Mesothelial cell of epicardium (in vitro differentiated cells): ENCODE measurements at places on chromosomes 7 and 10. TPM values are rescaled to one million over a fixed set of nuclear protein-coding genes. Genes with fewer than 3 reads are reported as not detected.

DNA sequence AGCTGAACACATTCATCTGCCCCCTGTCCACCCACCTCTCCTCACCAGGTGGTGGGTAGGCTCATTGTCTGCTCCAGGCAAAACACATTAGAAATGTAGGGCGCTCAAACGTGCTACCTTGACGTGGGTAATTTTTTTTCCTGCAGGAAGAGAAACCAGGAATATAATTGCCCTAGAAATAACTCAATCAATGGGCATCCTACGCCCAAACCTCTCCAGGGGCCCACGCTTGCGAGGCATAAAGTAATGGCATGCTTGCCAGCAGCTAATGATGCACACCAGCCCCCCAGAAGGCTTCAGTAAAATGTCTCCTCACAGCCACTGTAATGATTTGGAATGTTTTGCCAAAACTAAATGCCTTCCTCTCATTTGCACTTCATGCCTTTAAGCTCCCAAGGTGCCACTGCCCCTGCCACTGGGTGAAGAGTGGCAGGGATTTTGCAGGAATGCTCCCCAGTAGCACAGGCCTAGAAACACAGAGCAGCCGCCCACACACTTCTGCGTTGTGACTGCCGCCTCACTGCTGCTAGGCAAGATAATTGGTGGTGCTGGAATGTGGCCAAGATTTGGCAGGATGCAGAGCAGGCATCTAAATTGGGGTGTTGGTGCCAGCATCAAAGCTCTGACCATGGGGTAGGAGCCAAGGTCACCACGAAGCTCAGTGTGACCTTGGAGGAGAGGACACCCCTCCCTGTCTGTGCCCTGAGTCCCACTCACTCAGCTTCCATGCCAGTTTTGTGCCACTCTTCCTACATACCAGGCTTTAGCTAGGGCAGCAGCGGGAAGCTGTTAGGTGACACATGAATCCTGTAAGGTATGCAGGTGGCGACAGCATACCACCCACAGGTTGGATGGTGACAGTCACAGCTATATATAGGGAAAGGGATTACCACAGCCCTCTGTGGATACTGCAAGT lies 48.7 kb upstream of the PPP1R3C start:
- DNase-seq = no peak

GRCh38 chr7:87220026-87220733 lies 648 bp upstream of the TMEM243 start:
- DNase-seq = peak; percentile 76

DNA sequence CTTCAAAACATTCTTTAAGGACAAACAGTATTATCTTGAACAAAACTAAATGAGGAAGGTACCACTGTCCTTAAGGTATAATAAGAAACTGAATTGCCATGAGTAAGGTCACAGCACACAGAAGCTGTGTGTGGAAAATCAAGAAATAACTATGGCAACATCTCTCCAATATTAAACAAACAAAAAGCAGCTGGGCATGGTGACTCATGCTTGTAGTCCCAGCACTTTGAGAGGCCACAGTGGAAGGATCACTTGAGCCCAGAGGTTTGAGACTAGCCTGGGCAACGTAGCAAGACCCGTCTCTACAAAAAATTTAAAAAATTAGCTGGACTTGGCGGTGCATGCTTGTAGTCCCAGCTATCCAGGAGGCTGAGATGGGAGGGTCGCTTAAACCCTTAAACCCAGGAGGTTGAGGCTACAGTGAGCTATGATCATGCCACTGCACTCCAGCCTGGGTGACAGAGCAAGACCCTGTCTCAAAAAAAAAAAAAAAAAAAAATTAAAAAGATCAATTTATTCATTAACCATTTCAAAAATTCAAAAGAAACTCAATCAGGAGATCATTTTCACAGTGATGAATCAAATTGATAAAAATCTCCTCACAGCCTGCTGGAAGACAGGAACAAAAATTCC lies 195.4 kb downstream of the SKIDA1 start:
- no peak for DNase-seq

DNA sequence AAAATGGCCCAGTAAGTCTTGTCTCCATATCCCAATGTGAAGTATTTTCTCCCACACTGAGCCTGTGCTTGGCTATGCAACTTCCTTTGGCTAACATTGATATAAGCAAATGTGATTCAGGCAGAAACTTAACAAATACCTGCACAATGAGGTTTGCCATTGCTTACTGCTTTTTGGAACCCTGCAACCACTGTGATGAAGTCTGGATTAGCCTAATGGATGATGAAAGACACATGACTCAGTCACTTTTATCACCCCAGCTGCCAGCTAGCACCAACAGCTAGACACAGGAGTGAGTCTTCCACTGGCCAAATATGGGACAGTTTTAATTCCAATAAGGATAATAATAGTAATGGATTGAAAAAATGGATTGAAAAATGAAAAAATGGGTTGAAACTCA lies 854.5 kb downstream of the GRM8 start:
- DNase-seq = no peak

DNA sequence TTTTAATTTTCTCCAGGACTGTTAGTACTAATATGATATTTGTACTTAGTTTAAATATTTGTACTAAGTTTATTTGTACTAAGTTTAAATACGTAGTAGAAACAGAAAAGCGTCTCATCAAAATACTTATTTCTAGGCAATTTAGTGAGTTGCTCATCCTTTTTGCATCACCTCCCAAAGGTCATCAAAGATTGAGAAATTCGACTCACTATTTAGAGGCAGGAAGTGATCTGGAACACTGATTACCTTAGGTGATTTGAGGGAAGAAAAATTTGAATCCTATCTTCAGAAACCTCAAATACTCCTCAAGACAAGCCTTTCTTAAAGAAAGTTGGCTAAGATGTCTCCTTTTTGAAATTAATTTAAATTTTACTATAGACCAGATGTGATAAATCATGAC lies 14.5 kb downstream of the WNT16 start:
- no peak for DNase-seq

DNA sequence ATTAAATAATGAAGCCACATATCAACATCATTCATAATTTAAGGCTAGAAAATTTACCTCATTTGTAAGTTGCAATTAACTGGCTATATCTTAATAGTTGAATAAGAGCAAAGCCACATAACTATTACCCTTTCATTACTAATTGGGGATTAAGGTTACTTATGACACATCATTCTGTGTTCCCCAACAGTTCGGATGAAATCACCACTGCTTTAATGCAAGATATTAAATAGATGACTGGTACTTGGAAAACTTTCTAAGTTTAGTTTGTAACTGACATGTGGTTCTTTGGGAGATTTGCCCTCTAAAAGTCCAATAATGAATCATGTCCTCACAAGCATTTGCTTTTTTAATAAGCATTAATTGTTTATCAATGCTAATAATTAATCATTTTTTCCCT lies 109.1 kb downstream of the MTERF1 start:
- no peak for DNase-seq

DNA sequence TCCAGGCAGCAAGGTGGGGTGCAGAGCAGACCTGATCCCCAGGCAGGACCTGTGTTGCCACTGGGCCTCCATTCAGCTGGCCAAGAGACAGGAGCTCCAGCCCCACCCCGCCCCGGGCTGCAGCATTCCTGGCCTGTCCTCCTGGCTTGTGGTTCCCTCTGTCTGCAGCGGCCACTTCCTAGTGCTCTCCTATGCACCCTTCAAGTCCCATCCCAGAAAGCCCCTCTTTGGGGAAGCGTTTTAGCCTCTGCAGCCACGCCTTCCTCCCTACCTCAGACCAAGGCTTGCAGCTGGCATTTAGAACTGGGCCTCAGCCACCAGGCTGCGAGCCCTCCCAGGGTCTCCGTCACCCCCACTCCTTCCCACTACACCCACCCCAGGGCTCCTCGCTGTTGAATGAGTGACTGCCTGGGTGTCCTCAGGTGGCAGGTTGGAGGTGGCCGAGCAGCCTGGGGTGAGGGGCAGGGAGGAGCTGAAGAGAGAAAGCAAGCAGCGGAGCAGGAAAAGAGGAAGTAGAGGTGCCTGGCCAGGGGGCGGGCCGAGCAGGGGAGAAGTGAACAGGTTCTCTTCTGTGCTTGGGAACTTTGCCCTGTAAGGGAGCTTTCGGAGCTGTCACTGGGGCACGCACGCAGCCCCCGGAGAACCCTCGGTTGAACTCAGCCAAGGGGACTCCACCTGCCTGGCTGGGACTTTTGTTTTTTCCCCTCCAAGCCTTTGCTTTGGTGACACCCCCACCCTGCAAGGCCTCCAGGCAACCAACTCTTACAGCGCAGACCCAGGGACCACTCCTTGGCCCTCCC lies 109.1 kb upstream of the TNRC18 start:
- no peak for DNase-seq

GRCh38 chr7:139940866-139941265 lies 111.8 kb downstream of the TBXAS1 start:
- DNase-seq = no peak

DNA sequence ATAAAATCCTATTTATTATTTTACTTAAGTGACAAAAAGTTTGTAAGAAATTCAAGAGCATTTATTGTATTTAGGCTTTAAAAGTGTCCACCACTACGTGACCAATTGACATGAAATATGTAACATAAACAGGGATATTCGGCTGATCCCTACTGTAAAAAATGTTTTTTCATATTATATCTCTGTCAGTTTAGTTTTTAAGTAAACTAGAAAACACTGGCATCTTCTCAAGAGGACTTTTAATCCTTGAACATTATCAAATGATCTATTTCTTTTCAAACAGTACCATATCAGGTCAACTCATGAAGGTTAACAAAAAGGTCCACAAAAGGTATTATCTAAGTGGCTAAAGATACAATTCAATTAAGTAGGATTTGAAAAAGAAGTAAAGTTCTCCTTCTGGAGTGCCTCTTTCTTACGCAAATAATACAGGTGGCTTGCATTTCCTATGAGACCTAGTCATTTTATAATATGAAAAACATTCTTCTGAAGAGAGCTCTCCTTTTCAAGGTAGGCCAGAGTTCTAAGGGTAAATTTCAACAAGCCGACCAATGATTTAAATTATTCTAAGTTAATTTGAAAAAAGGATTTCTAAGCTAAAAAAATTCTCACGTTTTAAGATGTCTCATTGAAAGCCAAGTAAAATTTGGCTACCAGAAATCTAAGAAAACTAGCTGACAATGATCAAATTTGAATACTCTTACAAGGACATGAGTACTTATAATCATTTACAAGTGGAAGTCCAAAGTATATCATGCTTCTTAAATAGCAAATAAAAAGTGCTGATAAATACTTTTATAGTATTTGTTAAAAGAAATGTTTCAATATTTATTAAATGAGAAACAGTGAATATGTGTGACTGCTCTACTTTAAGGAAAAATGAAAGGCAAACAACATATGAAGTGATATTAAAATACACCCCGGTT lies 133.5 kb downstream of the NRBF2 start:
- no peak for DNase-seq

DNA sequence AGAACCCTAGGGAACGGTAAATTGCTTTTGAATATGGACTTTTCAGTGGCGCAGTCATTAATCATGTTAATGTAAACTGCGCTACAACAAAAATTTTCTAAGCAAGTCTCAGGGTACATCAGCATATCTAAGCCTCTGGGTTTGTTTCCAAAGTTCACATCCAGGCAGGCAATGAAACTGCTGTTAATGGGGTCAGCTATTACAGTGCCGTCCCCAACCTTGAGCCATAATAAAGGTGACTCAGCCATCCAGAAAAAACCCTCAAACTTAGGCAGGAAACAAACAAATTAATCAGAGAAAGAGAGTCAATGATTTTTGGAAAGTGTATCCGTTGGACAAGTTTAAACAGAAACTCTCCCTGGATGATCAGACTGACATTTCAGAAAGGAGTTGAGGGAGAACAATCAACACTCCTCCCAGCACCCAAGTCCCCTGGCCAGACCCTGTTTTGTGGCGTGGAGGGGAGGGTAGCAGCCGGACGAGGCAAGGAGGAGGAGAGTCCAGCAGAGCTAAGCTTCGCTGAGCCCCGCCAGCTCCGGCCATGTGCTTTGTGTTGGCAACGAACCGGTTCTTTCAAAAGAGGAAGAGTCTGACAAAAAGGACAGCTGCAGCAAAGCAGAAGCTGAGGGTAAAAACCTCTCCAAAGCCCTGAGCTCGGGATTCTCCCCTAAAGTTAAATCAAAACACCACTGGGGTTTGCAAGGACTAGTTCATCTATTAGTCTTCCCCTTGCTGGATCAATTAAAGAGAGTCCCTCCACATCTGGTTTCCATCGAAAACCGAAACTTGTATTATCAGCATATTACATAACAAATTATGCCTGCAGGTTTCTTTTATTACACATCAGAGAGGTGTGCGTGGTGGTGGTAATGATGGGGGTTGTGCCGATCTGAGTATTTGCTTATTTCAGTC lies 3.6 kb downstream of the FAM53B start:
- no peak for DNase-seq

DNA sequence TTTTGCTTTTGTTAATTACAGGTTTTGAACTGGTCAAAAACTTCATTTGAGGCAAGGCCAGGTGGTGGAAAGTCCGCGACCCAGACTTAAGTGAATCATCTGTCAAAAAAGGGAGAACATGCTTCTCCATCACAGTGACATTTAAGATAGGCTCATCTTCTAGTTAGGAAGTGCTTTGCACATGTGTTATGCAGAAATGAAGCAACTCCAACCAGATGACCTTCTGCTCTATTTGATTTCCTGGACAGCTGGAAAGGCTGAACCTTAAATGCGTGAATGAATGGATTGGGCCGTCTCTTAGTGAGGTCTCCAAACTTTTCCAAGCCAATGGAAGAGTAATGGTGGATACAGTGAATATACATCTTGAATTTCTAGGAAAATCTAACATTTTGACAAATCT lies 101.6 kb upstream of the FAM13C start:
- DNase-seq = no peak

GRCh38 chr10:298033-298432 lies 162.8 kb downstream of the ZMYND11 start:
- DNase-seq = no peak

DNA sequence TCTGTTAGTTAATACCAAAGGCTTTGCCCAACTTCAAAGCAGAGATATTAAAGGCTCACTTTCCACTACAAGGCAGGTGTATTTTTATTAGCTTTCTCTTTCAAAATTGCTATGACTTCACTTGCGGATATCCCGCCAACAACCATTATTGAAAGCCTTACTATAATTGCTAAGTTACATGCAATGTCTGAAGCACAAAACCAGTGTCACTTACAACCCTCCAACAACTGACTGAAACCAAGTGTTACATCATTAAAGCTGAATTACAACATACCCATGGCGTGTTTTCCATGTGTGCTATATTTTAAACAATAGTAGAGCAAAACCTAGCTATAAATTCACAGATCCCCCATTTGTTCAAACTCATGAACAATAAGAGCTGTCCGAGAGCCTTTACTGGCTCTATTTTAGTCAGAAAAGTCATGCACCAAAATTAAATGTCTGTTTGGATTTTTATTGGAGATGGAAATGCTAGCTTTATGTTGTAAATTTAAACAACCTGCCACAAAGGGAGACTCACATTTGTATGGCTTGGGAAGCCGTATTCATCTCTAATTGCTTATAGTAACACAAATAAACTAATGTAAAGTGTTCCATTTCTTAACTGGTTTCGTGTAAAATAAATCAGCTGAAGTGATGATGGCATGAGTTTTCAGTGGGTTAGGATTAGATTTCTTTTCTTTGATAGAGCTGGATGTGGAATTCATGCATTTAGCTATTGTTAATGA lies 227.1 kb downstream of the AGMO start:
- DNase-seq = no peak

Gene ZNF32
- total RNA-seq = 46.7 to 51.2 TPM (median 46.8 TPM) in 3 replicates

Gene C10orf105
- 0.11 to 0.25 TPM (median 0.18 TPM) in 3 replicates for total RNA-seq
